ENCODE measurements at places on chromosomes 4 and X.

- DNase-seq, result no peak
Measured at GRCh38 chr4:110850461-110851442, 227.9 kb upstream of the PITX2 start.

GRCh38 chrX:124414281-124414680 is 67.9 kb downstream of the SH2D1A start:
- no peak for DNase-seq

GRCh38 chr4:18676526-18676915 is 655.0 kb upstream of the LCORL start:
- DNase-seq, result no peak

GRCh38 chr4:47415719-47416118 is 47.8 kb downstream of the COMMD8 start:
- no peak for DNase-seq

DNA sequence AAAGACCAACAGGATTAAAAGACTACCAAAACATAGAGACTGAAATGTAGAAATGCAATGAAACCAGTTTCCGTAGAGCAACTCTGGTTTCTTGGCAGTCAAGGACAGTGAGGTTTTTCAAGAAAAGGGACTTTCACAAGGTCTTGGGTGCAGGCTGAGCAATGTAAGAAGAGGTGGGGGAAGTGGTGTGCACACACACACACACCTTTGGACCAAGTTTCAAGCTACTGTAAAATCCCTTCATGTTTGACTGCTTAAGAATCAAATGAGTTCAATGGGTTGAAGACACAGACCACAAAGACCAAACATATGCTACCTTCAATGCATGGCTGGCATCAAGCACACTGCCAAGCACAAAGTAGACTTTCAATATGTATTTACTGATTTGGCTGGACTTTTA is 17.8 kb upstream of the MCF2 start:
- DNase-seq, result no peak

DNA sequence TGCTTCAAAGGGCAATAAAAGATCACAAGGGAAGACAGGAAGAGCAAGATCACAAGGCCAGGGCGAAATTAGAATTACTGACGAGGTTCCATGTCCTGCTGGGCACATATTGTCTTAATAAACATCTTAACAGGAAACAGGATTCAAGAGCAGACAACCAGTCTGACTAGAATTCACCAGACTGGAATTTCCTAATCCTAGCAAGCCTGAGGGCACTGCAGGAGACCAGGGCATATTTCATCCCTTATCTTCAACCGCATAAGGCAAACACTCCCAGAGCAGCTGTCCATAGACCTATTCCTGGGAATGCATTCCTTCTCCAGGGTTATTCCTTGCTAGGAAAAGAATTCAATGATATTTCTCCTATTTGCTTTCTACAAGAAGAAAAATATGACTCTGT is 12.4 kb upstream of the TDO2 start:
- DNase-seq, result no peak

DNA sequence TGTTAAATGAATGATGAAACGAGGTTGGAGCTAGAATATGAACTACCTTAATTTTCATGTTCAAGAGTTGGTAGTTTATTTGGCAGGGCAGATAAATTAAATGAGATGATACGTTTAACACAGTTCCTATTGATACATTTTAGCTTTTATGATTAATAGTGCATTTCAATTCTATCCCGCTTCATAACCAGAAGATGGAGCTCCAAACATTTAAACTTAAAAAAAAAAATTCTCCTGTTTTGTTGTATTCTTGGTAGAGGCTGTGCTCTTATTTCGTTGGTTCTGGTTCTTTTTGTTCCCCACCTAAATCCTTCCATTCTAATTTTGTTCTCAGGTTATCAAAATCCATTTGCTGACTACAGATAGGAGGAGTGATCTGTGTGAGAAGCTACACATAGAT is 71.8 kb upstream of the PTPN13 start:
- no peak for DNase-seq

DNA sequence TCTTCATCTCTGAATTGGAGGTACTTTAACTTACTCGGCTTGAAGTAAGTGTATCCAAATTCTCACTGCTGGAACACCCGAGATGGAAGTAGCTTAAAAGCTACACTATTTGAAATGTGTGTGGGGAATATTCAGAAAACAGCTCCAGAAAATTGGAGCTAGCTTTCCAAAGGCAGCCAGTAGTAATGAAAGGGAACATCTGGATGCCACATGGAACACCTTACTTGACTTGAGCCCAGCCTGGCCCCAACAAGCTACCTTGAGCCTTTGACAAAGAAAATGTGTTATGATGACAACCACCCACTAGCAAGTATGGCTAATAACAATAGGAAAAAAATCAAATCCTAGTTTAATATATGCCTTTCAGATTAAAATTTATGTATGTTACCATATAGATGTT is 161.5 kb downstream of the PRDM5 start:
- no peak for DNase-seq

DNA sequence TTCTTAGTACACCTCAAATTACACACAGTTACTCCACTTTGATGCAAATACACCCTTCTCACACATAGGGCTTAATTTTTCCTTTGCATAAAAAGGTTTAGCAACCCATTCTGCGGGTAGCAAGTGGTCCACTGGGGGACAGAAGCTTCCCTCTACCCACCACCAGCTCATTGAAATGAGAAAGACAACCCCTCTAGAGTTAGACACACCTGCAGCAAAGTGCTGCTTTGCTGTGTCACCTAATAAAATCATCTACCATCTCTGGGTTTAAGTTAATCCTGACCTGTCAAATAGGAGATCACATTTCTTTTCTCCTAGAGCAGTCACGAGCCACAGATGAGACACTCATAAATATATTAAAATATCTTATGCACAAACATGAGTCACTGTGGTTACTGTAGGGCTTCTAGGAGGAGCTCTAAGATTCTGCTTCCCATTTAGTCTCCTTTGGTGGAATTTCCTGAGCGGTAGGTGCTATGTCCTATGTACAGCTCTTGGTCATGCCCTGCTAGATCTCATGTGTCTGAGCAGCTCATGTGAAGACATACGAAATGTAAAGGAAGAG is 11.9 kb downstream of the BMX start:
- no peak for DNase-seq

DNA sequence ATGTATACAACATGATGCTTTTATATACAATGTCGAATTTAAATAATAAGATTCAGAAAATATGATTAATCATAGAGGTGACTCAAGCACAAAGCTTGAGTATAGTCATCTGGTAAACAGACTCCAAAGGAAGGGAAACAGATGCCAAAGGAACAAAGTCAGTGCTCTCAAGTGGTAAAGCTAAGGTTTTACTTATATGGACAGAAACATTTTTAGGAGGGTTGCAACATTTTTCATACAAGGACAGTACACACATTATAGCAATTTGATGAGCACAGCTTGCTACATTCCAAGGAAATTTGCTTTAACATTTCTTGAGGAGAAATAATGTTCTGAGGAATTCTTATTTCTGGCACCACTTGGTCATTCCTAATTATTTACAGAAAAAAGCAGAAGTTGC is 333.4 kb upstream of the AADAT start:
- no peak for DNase-seq

GRCh38 chr4:73822389-73822788 is 14.1 kb upstream of the CXCL6 start:
- no peak for DNase-seq

DNA sequence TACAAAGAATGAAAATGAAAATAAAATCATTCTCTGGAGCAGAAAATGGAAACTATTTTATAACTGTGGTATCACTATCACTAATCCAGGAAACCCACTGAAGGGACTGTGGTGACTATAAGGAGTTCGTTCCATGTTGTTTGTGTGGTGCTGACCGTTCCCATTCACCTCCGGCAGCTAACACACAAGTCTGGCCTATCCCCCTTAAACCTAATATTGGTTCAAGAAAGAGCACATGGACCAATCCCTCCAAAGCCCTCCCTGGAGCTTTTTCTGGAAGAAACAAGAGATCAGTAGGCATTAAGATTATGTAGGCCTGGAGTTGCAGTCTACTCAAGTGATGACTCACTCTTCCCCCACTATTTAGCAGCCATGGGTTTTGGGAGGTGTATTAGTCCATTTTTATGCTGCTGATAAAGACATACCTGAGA is 25.9 kb upstream of the FAM241A start:
- no peak for DNase-seq

DNA sequence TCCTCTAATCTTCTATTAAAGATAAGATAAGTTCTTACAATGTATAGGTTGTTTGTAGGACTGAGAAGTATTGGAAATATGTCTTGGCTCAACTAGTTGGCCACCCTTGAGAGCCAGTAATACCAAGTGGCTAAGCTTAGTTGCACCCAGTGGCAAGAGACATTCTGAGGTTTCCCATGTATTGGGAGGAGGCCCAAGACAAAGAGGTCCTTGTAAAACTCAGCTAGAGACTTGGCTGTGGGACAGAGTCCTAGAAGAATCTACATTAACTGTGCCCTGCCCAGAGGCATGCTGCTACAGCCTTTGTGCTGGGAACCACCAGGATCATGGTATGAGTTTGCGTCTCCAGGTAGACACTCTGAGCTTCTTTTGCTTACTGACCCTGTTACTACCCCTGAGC is 41.9 kb upstream of the SLC4A4 start:
- no peak for DNase-seq

- no peak for DNase-seq
Measured at GRCh38 chrX:109274806-109275205, 207.1 kb downstream of the GUCY2F start.

DNA sequence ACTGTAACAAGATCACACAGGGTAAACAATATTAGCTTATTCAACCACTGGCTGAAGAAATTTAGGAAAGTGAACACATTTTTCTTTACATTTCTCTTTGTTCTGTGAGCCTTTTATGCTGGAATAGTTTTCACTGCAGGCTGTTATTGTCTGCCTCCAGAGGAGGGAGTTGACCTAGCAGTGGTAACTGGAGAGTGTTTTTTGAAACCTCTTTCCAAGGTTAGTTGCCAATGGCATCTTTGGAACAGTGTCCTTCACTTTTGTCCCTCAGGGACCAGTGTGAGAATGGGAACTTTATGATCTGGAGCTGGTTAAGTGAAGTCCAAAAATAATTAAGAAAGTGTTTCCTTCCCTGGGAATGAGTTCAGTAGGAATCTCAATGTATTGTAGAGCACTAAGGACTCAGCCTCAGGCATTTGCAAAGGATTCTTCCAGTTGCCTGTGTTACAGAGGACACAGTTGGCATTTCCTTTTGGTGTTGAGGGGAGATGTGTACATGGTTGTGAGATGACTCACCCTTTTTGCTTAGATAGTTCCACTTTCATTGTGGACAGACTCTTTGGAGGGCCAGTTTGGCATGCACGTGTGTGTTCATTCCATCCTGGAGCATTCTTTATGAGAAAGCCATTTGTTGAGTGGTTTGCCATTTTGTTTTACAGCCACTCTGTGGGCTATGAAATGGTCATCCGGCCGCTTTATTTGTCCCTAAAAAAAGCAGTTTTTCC is 61.3 kb downstream of the AR start:
- no peak for DNase-seq

DNA sequence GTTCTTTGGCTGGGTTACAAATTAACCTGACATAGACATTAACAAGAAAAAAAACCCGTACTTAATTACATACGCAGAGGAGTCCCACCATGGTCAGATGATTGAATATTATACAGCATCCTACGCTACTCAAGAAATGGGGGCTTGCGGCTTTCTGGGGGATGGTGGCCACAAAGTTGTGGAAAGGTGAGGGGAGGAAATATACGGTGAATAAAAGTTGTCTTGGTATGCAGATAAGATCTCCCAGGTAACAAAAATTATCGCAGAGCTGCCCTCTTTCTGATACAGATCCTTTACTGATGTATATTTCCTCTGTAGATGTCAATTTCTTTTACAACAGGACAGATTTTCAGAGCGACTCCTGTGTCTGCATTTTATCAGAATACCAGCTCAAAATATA is 890 bp downstream of the DCAF16 start:
- DNase-seq, result no peak

GRCh38 chr4:183919141-183919540 is 14.0 kb downstream of the STOX2 start:
- DNase-seq, result no peak

DNA sequence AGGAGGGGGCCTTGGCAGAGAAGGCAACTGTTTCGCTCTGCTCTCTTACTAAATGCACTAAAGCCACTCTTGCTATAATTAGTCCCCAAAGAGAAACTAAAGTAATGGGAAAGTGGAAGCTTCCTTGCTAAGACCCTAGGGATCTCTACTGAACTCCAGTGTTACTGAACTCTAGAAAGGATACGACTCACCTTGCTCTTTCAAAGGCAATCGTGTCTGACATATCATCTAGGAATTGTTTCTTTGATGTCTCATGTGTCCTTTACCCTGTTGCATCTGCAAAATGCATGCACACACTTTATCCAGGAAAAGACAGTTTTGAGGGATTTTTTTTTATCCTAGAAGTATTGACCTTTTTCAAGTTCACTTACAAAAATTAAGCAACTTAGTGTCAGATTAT is 148.1 kb upstream of the FAM9B start:
- DNase-seq, result no peak

- no peak for DNase-seq
Measured at GRCh38 chr4:73392936-73393335, 11.2 kb upstream of the ALB start.

DNA sequence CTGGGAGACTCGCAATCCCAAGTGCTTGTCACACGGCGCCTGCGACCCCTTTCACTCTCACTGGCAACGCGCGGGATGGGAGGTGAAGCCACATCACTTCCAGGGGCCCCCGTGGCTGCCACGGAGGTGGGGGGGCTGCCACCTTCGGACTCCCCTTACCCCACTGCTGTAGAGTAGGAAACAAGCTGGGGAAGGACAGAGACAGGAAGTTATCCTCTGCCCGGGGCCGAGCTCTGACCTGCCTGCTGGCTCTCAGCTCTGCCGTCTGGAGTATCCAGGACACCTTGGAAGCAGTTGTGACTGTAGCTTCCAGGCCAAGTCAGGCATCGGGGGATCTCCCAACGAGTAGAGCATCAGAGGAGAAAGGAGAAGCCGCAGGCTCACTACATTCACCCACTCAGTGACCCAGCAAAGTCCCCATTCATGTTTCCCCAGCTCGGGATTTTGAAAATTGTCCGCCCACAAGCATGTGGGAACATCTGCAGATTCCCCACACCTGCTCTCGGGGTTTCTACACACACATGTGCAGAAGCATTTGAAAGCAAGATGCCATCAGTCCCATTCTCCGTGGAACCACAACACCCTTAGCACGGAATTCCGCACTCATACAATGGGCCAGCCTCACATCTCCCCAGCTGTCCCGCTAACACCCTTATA is 10.8 kb downstream of the PDZD4 start:
- DNase-seq, result no peak

- no peak for DNase-seq
Measured at GRCh38 chrX:78573630-78574029, 85.5 kb downstream of the RTL3 start.

DNA sequence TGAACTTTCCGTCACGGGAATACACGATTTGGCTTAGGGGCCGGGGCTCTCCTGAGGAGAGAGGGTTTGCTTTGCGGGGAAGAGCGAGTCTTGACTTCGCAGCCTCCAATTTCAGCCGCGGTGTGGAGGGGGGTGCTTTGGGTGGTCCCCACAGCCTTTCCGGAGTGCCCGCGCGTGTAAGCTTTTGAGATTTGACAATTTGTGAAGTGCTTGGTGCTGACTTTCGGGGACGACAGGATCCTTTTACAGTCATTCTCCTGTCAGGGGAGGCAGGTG is 355 bp downstream of the SCML1 start:
- peak; percentile 12 for DNase-seq
